COLO829 (cell line): ENCODE measurements at places on chromosomes 7 and 10.
A peak's percentile ranks its signal among the peaks of the same experiment; 100 is the strongest.

GRCh38 chr10:78178940-78179339 is 145.3 kb downstream of the RPS24 start:
- DNase-seq = no peak

DNA sequence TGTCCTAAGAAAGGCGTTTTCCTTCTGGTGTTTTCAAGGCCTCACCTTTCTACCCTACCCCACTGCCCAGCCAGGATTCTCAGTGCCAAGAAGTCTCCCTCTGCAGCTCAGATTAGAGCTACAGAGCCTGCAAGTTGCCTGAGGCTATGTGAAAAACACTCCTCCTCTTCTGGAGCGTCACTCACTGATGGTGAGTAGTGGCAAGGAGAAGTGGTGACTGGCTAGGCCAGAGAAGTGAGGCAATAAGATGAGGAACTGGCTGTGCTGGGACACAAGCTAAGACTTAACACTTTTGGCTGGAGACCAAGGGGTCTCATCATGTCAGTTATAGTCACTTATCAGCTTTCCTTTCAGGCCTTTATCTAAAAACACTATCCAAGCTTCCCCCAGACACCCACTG is 86.7 kb upstream of the PRKAR2B start:
- DNase-seq = no peak

DNA sequence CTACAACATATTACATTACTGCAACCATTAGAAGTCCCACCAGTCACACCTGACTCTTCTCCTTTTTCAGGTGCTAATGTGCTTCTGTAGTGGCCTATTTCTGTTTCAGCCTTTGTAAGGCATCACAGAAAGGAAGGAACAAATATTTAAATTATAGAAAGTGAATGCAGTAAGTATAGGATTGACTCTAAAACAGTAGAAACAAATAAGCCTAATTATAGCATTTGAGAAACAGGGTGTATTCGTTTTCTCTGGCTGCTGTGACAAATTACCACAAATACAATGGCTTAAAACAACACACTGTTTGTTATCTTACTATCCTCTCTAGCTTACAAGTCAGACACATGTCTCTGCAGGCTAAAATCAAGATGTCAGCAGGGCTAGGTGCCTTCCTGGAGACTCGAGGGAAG is 69.4 kb downstream of the CCSER2 start:
- DNase-seq = no peak

- no peak for DNase-seq
Measured at GRCh38 chr10:31939797-31940708, 11.4 kb upstream of the ARHGAP12 start.

DNA sequence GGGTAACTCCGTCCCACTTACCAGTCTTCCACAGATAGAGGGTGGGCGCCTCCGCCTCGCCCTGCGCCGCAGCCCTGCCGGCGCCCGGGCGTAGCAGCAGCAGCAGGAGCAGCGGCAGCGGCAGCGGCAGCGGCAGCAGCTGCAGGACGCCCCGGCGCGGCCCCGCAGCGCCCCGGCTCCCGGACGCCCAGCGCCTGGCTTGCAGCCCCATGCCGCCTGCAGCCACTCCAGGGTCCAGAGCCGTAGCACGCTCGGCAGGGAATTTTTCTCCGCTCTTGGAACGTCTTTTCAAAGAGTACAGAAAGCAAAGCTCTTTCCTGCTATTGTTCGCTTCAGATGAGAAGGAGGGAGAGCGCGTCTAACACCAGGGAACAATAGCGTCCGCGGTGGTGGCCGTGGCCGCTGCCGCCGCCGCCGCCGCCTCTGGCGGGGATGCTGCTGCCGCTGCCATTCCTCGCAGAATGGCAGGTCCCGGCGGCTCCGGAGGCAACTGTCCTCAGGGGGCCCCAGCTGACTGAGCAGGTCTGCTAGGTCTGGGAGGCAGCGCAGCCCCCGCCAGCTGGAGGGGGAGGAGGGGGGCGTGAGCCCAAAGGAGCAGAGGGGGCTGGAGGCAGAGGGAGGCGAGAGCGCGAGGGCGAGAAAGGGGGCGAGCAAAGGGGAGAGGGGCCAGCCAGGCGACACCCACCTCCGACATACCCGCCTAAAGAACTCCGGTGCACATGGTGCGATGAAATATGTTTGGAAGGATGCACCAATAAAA is at the start of gene THSD7A:
TSS of gene THSD7A (minus strand) at position 463 of the 760 bp plus-strand sequence. CDS start at position 211, 252 bp downstream.
- DNase-seq = peak; percentile 7

GRCh38 chr10:43061760-43062159 is 15.1 kb upstream of the RET start:
- DNase-seq = no peak

- DNase-seq = no peak
Measured at GRCh38 chr10:5692461-5693358, 8.1 kb downstream of the TASOR2 start.

DNA sequence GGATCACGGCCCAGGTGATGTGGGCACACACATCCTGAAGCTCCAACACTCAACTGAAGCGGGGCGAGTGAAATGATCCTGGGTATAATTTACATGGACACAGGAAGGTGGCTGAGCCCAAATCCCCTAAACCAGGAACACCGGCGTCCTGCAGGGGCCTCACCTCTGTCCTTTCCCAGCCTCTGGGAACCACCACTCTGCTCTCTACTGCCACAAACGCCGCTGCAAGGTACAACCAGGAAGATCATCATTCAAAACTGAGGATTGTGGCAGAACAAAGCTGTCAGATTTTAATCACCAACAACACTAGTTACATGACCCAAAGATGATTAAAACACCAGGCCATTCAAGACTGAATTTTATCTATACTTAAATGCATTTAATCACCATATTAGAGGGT is 104.0 kb downstream of the DIP2C start:
- DNase-seq = no peak

- peak; percentile 63 for DNase-seq
Measured at GRCh38 chr10:102394079-102394800, 1.3 kb upstream of the NFKB2 start.

- no peak for DNase-seq
Measured at GRCh38 chr10:54137396-54137795, 663.6 kb downstream of the PCDH15 start.

DNA sequence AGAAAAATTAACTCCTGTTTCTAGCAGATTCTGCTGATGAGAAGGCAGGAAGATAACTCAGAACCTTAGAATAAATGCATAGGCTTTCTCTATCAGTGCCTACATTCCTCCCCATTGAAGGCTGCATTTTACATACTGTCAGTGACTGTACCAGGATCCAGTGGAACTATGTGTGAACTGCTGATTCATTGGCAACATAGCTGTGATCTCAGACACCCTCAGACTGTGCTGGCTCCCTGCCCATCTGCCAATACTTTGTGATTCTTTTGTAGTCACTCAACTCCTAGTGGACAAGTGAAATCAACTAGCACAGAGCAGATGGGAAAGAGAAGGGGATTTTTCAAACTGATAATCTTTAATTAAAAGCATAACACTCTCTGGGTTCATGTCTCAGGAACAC is 375.8 kb downstream of the MDFIC start:
- DNase-seq = peak; percentile 3

GRCh38 chr7:30422922-30423321 is 55.7 kb downstream of the NOD1 start:
- DNase-seq = no peak

GRCh38 chr7:93817526-93817925 is 73.0 kb downstream of the TFPI2 start:
- DNase-seq = no peak

DNA sequence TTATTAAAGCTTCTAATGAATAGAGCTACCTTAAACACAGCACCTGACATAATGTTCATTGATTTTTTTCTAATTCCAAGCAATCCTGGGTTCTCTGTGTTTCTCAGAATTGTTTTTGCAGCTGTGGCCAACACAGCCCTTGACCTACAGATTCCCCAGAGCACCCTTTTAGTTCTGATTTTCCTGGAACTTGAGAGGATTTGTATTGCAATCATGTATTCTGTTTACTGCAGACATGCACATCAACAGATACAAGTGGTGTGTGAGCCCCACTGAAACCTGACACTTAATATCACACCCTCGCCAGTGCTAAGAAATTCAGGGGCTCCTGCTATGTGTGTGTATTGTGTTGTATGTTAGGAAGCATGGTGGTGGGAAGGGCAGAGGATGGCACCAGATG is 344.2 kb upstream of the POM121L12 start:
- no peak for DNase-seq

- DNase-seq = no peak
Measured at GRCh38 chr10:71804077-71804476, 30.8 kb upstream of the VSIR start.

DNA sequence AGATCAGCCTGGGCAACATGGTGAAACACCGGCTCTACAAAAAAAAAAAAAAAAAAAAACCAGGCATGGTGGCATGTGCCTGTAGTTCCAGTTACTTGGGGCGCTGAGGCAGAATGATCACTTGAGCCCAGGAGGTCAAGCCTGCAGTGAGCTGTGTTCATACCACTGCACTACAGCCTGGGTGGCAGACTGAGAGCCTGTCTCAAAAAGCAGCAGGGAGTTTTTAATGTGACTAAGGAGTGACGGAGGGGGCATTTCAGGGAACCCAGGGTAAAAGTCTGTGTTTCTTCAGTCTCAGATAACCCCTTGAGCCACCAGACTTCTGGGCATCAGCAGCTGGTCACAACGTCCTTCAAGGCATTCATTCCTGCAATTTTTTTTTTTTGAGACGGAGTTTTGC is 2.2 kb upstream of the C10orf95 start:
- DNase-seq = no peak

- DNase-seq = peak; percentile 14
Measured at GRCh38 chr10:23293145-23293724, 51.4 kb downstream of the C10orf67 start.

- no peak for DNase-seq
Measured at GRCh38 chr10:87987206-87987605, 123.8 kb downstream of the PTEN start.

DNA sequence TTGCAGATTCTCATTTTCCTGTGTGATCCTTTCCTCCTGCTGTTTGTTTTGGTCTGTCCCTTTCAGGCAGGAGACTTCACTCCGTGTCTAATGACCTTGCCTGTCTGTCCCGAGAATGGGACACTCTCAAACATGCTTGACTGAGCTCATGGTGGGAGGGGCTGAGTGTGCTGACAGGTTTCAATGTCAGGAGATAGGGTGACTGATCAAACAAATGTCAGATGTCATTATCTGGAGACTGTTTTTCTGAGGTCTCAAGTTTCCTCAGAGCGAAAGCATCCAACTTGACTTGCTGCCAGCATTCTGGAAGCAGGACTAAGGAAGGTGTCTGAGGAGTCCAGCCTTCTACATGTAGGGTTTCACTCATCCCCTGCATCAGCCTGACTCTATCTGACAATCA is 228.8 kb upstream of the KIAA1217 start:
- no peak for DNase-seq

DNA sequence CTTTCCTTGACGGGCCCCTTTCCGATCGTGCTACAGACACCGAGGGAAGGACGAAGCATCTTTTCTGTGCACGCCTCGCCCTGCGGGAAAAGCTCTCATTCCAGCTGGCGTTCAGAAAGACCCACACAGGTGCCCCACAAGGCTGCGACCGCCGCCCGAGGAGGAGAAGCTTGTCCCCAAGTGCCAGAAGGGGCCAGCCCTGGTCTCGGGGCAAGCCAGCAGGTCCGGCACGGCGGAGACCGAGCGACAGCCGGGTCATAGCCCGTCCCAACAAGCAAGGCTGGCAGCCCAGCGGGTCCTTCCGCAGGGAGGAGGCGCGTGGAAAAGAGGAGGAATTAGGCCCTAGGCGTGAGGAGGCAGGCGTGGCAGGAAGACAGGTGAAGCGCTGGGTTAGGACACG is 62.7 kb downstream of the TNRC18 start:
- no peak for DNase-seq

- no peak for DNase-seq
Measured at GRCh38 chr10:49327036-49327813, 28.3 kb downstream of the C10orf71 start.

GRCh38 chr10:116300542-116300941 is 23.7 kb upstream of the CCDC172 start:
- no peak for DNase-seq

- no peak for DNase-seq
Measured at GRCh38 chr10:96427291-96427690, 68.5 kb upstream of the OPALIN start.

GRCh38 chr7:26639695-26640094 is 224.7 kb downstream of the SKAP2 start:
- DNase-seq = no peak

DNA sequence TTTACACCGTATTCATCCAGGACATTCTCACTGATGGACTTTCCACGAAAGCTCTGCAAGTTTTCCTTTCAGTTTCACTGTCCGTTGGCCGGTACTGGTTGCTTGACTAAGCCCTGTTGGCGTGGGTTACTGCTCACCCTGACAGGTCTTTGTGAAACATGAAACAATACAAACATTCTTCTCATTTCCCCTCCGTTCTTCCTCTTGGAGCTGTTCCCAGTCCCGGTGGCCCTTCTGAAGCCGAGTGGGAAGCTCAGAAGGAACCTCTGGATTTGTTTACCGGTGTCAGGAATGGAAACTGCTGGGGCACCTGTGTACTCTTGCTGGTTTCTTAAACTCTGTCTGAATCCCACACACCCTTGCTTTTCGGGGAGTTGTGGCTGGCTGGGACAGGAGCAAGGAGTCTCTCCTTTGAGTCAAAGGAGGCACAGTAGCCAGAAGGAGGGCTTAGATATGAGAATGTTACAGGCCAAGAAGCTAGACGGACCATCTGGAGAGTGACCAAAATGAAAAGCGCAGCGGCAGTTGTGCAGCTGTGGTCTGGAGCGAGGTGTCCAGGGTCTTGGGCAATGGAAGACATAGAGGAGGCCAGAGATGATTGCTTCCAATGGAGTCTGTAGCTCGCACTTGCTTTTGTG is 45.7 kb downstream of the LYZL2 start:
- DNase-seq = peak; percentile 58

- no peak for DNase-seq
Measured at GRCh38 chr7:54769203-54769602, 10.2 kb upstream of the SEC61G start.

GRCh38 chr7:52540041-52540440 is 495.4 kb upstream of the POM121L12 start:
- DNase-seq = no peak

- no peak for DNase-seq
Measured at GRCh38 chr7:74288034-74288881, 949 bp upstream of the CLIP2 start.

DNA sequence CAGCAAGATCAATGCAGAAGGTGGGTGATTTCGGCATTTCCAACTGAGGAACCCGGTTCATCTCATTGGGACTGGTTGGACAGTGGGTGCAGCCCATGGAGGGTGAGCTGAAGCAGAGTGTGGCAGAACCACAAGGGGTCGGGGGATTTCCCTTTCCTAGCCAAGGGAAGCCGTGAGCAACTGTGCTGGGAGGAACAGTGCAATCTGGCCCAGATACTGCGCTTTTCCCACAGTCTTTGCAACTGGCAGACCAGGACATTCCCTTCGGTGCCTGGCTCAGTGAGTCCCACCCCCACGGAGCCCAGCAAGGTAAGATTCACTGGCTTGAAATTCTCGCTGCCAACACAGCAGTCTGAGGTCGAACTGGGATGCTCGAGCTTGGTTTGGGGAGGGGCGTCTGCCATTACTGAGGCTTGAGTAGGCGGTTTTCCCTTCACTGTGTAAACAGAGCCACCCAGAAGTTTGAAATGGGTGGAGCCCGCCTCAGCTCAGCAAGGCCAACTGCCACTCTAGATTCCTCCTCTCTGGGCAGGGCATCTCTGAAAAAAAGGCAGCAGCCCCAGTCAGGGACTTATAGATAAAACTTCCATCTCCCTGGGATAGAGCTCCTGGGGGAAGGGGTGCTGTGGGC is 58.6 kb upstream of the SLC26A5 start:
- DNase-seq = no peak

GRCh38 chr10:95211606-95212279 is 17.7 kb downstream of the ACSM6 start:
- DNase-seq = no peak
